ENCODE measurements at places on chromosomes 11 and 22.
A peak's percentile ranks its signal among the peaks of the same experiment; 100 is the strongest.

- DNase-seq, result no peak
These were observed 80.0 kb downstream of the CD44 start for GRCh38 chr11:35218956-35219355.

DNA sequence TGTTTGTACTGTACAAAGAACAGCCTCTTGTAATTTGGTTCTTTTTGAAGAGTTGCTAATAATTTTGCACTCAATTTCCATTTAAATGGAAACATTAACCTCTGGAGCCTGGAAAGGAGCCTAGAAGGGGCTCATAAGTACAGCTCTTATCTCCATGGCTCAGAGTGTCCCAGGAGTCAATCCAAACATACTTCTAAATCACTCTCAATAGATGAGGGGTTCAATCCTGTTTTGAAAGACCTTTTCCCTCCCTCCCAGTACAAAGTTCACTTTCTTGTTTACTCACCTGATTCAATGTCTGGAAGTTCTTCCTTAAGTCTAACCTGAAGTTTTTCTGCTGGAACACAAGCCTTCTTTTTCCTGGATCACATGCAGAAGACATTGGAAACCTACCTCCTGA is 273.0 kb upstream of the PLET1 start:
- DNase-seq, result no peak

DNA sequence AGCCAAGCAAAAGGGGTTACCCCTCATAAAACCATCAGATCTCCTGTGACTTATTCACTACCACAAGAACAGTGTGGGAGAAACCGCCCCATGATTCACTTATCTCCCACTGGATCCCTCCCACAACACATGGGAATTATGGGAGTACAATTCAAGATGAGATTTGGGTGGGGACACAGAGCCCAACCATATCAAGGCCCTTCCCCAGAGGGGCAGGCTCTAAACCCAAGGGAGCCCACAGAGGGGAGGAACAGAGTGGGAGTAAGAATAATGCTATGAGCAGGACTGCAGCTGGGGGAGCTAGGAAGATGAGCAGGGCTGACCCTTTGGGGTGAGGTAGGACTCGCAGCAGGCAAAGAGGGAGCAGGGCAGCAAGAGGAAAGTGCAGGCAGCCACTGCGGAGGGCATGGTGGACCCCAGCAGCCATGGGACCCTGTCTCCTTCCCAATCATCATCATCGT is 59.3 kb downstream of the CD82 start:
- no peak for DNase-seq

- DNase-seq, result peak; percentile 27
These were observed 18.6 kb upstream of the SCARF2 start for GRCh38 chr22:20456064-20456721.

- no peak for DNase-seq
These were observed 17.7 kb downstream of the RBFOX2 start for GRCh38 chr22:36010882-36011281.
